Mononuclear cell (primary cell): ENCODE measurements at places on chromosomes 7 and 10. TPM values are rescaled to one million over a fixed set of nuclear protein-coding genes. Genes with fewer than 3 reads are reported as not detected.

Gene MRPS24
- total RNA-seq, result 53.1 TPM

Gene PDE6C
- total RNA-seq, result not detected

Gene HABP2
- total RNA-seq, result not detected

Gene BTAF1
- 130 TPM for total RNA-seq

Gene CYP2C9
- not detected for total RNA-seq

Gene UTF1
- total RNA-seq, result not detected

Gene DNAJB9
- 85.7 TPM for total RNA-seq

Gene EPO
- not detected for total RNA-seq

Gene TAS2R4
- total RNA-seq, result 0.31 TPM

Gene SSC4D
- not detected for total RNA-seq

Gene TMEM72
- not detected for total RNA-seq

Gene RARRES2
- total RNA-seq, result not detected

Gene CFAP43
- total RNA-seq, result 0.10 TPM

Gene NAT16
- not detected for total RNA-seq
